Stimulated activated CD8-positive, alpha-beta memory T cell treated with anti-CD3 and anti-CD28 coated beads, Interleukin-7, amount 100 ng/mL, for 24 hours (primary cell): ENCODE measurements at places on chromosomes 12 and 14.

- no peak for DNase-seq
These were observed 22.7 kb downstream of the CLIP1 start for GRCh38 chr12:122399592-122400373.

- DNase-seq = no peak
These were observed 78.8 kb upstream of the NEDD1 start for GRCh38 chr12:96828169-96828789.

DNA sequence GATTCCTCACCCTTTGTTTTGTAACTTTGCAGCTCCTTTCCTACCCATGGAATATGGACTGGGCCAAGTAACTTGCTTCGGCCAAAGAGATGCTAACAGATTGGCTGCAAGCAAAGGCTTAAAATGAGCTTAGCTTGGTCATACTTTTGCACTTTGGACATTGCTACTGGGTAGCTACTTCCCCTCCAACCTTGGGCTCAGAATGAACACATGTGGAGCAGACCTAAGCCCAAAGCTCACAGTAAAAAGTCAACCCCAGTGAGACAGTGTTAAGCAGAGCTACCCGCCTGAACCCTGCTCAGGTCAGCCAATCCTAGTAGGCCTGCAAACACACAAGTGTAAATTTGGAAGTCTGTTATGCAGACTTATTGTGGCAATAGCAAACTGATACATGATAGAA is 14.6 kb downstream of the KICS2 start:
- no peak for DNase-seq

GRCh38 chr14:37992499-37992898 is 215.2 kb upstream of the SSTR1 start:
- no peak for DNase-seq
